ENCODE measurements at places on chromosomes 7 and 10. TPM values are rescaled to one million over a fixed set of nuclear protein-coding genes. Genes with fewer than 3 reads are reported as not detected.

PRSS37 gene
- not detected for total RNA-seq

PKD2L1 gene
- not detected for total RNA-seq

IGF2BP3 gene
- total RNA-seq, result not detected

NXPH1 gene
- not detected for total RNA-seq

ATG9B gene
- not detected for total RNA-seq

WIPF3 gene
- 10.4 TPM for total RNA-seq

SKIDA1 gene
- total RNA-seq, result 1.2 TPM

LZTS2 gene
- total RNA-seq, result 130 TPM

BAMBI gene
- 8.0 TPM for total RNA-seq

AGAP4 gene
- total RNA-seq, result 7.5 TPM

CALML3 gene
- not detected for total RNA-seq

PTER gene
- total RNA-seq, result 10.4 TPM

LIPF gene
- total RNA-seq, result not detected

TACC2 gene
- total RNA-seq, result 53.7 TPM

STAG3 gene
- not detected for total RNA-seq

FBXO24 gene
- 0.83 TPM for total RNA-seq

GIMAP5 gene
- 26.9 TPM for total RNA-seq

UPK3BL2 gene
- total RNA-seq, result 2.1 TPM

COBL gene
- 51.4 TPM for total RNA-seq

ZNF679 gene
- total RNA-seq, result not detected

CPA5 gene
- not detected for total RNA-seq

SEMA3D gene
- total RNA-seq, result 1.5 TPM

HOGA1 gene
- 1.5 TPM for total RNA-seq

MET gene
- total RNA-seq, result 12.1 TPM

SLC26A3 gene
- total RNA-seq, result 8.7 TPM

RADIL gene
- total RNA-seq, result 6.5 TPM

C7orf57 gene
- total RNA-seq, result not detected

PLAC9 gene
- 21.3 TPM for total RNA-seq

LIPK gene
- total RNA-seq, result not detected

KCND2 gene
- 0.91 TPM for total RNA-seq

CEP41 gene
- 5.9 TPM for total RNA-seq

PILRA gene
- 3.3 TPM for total RNA-seq

SORCS1 gene
- 11.9 TPM for total RNA-seq

HNRNPA2B1 gene
- total RNA-seq, result 194 TPM

ELFN1 gene
- total RNA-seq, result 1.7 TPM

PNLIPRP3 gene
- 0.17 TPM for total RNA-seq

TRIM73 gene
- 0.83 TPM for total RNA-seq

LRRC17 gene
- total RNA-seq, result 0.83 TPM
